ENCODE measurements at places on chromosomes 12 and 14. TPM values are rescaled to one million over a fixed set of nuclear protein-coding genes. Genes with fewer than 3 reads are reported as not detected.

DNA sequence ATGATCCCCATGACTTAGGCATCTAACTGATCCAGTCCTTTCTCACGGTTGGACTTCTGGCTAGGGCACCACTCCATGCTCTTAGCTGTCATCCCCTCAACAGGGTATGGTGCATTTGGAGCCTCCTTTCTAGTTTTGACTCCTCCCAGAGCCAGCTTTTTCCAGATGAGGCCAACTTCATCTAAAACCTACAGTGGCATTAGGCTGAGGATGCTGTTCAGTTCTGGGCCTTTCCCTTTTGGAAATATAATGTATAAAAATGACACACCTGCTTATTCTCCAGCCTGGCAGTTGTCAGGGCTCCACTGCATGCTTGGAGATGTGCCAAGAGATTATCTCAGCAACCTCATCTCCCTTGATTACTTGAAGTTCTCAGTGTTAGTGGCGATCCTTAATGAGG is 239.7 kb downstream of the EMP1 start:
- DNase-seq, result no peak

DNA sequence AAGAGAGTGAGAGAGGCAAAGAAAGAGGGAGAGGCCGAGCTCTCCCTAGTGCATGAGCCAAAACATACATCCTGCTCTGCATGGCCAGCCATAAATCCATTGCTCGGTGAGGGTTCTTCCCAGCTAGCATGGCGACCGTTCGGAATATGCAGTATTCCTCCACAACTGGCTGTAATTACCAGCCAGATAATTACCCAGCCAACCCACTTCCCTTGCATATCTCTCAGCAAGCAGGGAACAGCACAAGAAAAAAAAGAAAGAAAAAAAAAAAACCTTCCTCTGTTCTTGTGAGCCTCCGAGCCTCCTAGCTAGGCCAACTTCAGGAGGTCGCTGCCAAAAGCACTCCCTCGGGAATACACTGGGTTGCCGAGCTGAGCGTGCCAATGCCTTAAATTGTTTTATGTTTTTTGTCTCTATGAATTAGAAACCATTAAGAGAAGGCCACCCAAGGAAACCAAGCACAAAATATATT is 567.9 kb downstream of the MED13L start:
- peak; percentile 69 for DNase-seq

GRCh38 chr12:39125566-39125965 is 220.2 kb upstream of the CPNE8 start:
- no peak for DNase-seq

Gene PPP1R1A
- 1.1 TPM for total RNA-seq

DNA sequence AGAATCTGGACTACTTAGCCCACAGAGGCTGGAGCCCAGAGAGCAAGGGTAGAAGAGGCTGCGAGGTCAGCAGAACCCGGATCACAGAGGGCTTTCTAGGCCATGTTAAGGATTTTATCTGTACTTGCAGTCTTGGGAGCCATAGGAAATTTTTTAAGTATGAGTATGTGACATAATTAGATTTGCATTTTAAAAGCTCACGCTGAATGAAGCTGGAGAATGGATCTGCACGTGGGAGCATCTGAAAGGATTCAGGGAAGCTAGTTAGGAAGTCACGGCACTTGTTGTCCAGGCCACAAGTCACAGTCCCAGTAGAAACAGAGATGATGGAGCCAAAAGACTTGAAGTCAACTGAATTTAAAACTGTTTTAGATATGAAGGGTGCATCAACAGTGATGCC is 14.1 kb downstream of the CORO1C start:
- DNase-seq, result no peak

Gene FAM90A1
- total RNA-seq, result 0.65 TPM

Gene ACOT4
- total RNA-seq, result 4.7 TPM

GRCh38 chr14:92515546-92516343 is 2.2 kb downstream of the RIN3 start:
- DNase-seq, result no peak

DNA sequence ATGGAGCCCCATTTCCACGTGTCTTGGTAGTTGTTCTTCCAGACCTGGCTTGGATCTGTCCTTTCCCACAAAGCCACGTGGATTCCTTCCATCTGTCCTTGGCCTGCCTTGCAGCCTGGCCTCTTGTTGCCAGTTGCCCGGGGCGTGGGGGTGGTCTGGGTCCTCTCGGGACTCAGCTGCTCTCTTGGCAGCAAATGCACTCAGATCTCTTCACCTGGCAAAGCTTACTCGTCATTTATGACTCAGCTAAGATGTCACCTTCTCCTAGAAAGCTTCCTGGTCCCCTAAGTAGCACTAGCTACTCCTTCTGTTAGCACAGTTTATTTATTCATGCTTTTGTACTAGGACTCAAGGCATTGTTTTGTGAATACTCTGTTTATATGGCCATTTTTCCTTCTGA is 13.6 kb downstream of the PLEKHG3 start:
- no peak for DNase-seq

- no peak for DNase-seq
Measured at GRCh38 chr12:91104812-91105466, 6.4 kb downstream of the LUM start.

Gene CEBPE
- not detected for total RNA-seq

- no peak for DNase-seq
Measured at GRCh38 chr12:117231750-117232149, 41.5 kb upstream of the FBXO21 start.

DNA sequence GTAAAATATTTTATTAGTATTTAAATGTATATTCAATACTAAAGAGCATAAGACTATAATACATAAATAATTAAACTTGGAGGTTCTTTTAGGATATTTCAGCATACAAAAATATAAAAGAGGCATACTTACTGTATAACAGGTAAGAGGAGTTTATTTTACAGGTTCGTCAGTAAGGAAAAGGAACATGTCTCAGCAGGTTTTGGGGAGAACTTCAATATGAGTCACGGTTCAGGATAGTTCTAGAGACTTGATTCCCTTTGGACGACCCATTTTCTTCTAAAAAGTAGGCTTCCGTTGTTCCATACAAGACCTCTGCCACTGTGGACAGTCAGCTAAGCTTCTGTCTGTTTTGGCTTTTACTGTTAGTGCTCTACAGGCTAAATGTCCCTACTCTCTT is 181.1 kb downstream of the ALX1 start:
- no peak for DNase-seq

Gene SOX5
- total RNA-seq, result 23.5 TPM

DNA sequence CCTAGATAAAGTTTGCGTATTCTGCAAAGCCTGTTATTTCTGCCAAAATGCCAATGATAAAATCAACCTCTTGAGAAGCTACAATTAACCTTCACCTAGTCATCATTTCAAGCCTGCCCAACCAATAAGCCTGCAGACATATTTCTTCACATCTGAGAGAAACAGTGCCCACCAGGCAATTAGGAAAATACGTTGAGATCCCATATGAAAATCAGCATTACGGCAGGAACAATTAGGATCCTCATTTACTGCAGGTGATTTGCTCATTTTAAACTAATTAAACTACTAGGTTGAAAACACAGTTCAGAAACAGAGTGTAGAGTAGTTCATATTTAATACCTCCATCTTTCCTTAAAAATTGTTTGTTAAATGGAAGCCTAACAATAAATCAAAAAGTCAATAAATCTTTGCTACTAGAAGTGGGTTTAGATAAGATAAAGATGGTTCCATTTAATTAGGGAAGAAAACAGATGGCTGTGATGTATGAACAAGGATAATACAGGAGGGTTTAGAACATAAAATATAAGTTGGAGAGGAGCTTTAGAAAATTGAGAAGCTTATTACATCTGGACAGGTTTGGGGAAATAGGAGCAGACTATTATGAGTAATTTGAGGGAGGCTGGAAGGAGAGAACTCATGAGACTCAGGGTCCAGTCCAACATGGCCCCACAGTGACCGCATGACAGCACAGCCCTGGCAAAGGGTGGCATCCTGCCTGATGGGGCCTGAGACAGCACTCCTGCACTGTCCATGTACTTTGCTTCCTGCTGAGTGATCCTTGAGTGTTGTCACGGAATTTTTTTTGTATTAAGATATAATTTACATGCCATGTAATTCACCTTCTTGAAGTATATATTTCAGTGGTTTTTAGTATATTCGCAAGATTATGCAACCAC is 26.9 kb upstream of the PYGL start:
- no peak for DNase-seq

Gene TEAD4
- 15.8 TPM for total RNA-seq

Gene ARHGEF40
- total RNA-seq, result 41.2 TPM

- DNase-seq, result no peak
Measured at GRCh38 chr12:71041476-71041875, 116.3 kb downstream of the TSPAN8 start.

Gene IL31
- total RNA-seq, result not detected

Gene CATSPERB
- total RNA-seq, result 7.3 TPM

- DNase-seq, result no peak
Measured at GRCh38 chr12:93888964-93889363, 211.8 kb downstream of the CRADD start.

GRCh38 chr12:119208626-119209061 is 29.9 kb downstream of the HSPB8 start:
- DNase-seq, result peak; percentile 83

DNA sequence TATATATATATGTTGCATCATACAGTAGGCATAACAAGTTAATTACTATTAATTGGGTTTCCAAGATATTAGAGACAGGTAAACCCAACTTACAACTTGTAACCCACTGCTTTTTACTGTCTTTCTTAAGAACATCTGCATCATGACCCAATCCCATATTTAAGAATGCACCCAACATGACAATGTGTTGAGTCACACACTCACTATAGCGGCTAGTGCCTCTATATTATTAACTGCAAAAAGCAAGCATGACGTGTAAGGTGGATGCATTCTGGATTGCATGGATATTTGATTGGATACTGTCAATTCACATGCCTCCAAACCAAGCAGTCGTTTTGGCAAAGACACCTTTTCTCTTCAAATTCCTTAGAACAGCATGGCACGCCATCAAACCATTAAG is 68.2 kb downstream of the KSR2 start:
- no peak for DNase-seq
